Activated T-helper 1 cell treated with anti-CD3 and anti-CD28 coated beads, Interleukin-2, amount 50 U/mL, for 16 hours (primary cell): ENCODE measurements at places on chromosomes 13 and 19.

DNA sequence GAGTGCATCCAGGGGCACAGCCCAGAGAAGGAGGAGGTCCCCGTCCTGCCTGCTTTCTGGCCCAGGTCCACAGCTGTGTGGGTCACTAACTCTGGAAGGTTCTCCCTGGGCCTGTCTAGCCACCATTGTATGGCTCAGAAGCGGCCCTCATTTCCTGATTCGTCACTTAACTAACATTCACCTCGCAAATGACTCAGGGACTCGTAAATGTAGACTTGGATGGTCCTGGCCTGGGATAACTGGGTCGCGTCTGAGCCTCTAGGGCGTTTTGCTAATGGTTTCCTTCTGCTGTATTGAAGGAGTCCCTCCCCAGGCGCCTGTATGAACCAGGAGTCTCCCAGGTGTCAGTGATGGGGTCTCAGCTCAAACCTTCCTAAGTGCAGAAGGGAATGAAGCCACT, 162.8 kb downstream of the ZNF536 start:
- DNase-seq = no peak

- DNase-seq = no peak
Measured at GRCh38 chr19:18453269-18454024, 15.5 kb upstream of the ISYNA1 start.

DNA sequence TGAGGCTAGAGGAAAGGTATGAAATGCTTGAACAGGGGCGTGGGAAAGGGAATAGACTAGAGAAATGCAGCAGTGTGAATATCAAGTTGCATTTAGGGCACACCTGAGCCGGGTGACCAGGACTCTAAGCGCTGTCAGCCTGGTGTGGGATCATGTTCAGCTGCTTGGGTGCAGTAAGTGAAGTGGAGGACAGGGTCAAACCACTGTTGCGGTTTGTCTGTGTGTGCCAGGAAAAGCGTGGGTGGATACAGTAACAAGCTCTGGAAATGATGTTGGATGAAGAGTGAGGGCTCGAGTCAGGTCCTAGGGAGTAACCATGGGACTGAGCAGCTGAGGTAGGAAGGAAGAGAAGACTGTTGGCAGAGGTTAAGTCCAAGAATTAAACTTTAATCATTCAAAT, 15.8 kb downstream of the DGKH start:
- no peak for DNase-seq

DNA sequence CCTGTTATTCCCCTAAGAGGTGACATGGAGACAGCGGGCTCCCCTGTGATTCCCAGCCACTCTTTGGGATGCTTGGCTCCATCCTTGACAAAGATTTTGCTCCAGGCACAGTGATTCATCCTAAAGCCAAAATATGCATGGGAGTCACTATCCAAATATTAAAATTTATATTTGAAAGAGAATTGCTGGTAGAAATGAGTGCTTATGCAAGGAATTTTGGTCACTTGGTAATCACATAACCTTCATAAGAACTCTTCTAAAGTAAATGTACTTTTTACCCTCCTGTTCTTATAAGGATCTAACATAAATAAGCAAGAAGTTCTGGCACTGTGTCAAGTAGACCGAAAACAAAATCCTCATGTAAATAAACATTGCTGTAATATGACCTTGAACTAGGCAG, 385.8 kb downstream of the ITGBL1 start:
- DNase-seq = no peak

GRCh38 chr19:35859414-35859813, 2.7 kb downstream of the KIRREL2 start:
- DNase-seq = no peak

- no peak for DNase-seq
Measured at GRCh38 chr19:31562966-31563612, 213.9 kb upstream of the TSHZ3 start.
